ENCODE measurements at places on chromosomes 6 and 20. TPM values are rescaled to one million over a fixed set of nuclear protein-coding genes. Genes with fewer than 3 reads are reported as not detected.

Gene SLC35D3
- not detected for total RNA-seq

Gene C20orf144
- total RNA-seq: not detected

Gene SLC22A23
- total RNA-seq: 1.5 TPM

Gene TSBP1
- not detected for total RNA-seq

Gene ULBP3
- total RNA-seq: 27.3 TPM

Gene ZHX3
- 5.4 TPM for total RNA-seq

Gene SMLR1
- total RNA-seq: not detected

Gene EPB41L1
- 8.5 TPM for total RNA-seq

Gene SUMO4
- not detected for total RNA-seq

Gene POU5F1
- 5.6 TPM for total RNA-seq

Gene FERMT1
- 5.7 TPM for total RNA-seq

Gene RRP36
- total RNA-seq: 188 TPM

Gene RNF182
- 8.7 TPM for total RNA-seq

Gene COL11A2
- 5.5 TPM for total RNA-seq

Gene C6orf163
- 0.63 TPM for total RNA-seq

Gene OR10C1
- total RNA-seq: not detected

Gene HLA-DQB2
- not detected for total RNA-seq

DNA sequence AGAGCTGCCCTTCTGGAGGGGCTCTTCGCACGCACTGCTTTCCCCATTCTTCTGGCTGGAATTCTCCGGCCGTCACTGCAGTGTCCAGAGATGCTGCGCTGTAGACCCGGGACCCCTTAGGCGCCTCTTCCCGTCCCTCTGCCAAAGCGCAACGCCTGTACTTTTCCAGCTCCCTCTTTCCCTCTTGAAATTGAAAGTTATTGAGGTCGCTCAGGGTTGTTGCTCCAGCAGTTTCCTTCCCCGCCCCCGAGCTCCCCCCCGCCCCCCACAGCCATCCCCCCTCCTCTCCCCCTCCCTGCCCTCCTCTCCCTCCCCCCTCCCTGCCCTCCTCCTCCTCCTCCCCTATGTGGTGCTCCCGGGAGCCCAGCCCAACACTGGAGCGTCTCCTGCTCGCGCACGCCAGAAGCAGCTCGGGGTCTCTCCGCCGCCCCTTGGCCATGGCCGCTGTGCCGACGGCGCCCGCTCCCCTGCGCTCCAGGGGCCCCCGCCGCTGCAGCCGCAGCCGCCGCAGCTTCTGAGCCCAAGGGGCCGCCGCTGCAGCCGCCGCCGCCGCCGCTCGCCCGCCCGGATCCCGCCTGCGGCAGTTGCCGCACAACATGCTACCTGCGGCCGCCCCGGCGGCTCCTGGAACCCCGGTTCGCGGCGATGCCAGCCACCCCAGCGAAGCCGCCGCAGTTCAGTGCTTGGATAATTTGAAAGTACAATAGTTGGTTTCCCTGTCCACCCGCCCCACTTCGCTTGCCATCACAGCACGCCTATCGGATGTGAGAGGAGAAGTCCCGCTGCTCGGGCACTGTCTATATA, at the start of gene RSPO3:
RSPO3 (plus strand) TSS at position 374 of the 804 bp plus-strand sequence. CDS start 522 bp downstream, outside the sequence.
- peak; percentile 44 for DNase-seq

DNA sequence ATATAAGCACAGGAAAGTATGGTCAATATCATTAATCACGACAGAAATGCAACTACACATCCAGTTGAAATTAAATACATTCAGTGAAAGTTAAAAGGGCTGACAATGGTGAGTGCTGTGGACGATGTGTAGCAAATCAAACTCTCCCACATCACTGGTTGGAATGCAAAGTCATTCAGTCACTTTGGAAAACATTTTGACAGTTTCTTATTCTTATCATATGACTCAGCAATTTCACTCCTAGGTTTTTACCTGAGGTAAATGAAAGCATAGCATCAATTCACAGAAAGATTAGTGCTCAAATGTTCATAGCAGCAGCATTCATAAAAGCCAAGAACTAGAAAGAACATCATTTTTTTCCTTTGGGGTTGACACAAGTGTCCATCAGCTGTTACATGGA, 28.6 kb upstream of the SAMD5 start:
- no peak for DNase-seq

GRCh38 chr6:168884646-168885086, 369.0 kb downstream of the THBS2 start:
- peak; percentile 49 for DNase-seq

DNA sequence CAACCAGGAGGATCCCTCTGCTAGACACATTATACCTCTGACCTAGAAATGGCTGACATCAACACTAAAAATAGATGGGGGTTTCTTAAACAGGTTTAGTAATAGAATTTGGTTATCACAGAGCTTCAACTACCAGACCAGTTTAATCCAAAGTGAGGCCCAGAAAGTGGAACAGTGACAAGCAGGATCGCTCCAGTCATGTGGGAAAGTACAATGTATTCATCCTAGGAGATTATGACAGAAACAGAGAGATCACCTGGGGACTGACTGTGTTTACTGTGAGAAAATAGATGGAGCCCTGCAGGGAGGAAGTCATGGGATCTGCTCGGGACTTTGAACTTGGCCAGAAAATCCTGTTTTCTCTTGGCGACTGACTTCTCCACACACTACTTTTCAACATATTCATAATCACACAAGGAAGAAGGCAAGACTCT, 238.7 kb upstream of the SOX4 start:
- DNase-seq: no peak

GRCh38 chr6:154537511-154538325, 27.2 kb upstream of the CNKSR3 start:
- DNase-seq: no peak

DNA sequence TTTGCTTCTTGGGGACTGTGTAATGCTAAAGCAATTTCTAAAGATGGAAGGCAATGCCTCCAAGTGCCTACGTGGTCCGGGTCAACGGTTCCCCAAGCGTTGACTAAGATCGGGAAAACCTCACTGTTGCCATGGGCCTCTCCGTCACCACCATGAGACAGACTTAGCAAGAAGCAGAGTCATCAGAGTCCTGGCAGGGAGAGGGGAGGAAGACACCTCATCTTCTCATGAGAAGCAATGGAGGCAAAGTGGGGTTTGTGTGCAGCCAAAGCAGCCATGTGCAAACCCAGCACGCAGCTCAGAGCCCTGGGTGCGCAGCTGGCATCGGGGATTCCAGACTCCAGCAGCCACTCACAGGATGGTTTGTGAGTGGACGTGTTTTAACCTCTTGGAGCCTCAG, 111.4 kb downstream of the SYNDIG1 start:
- DNase-seq: no peak

GRCh38 chr6:162854734-162855191, 127.0 kb downstream of the PACRG start:
- no peak for DNase-seq

GRCh38 chr6:20680697-20681165, 146.5 kb downstream of the CDKAL1 start:
- DNase-seq: no peak

- DNase-seq: peak; percentile 78
These were observed 79.0 kb downstream of the PSMG4 start for GRCh38 chr6:3337521-3338350.

DNA sequence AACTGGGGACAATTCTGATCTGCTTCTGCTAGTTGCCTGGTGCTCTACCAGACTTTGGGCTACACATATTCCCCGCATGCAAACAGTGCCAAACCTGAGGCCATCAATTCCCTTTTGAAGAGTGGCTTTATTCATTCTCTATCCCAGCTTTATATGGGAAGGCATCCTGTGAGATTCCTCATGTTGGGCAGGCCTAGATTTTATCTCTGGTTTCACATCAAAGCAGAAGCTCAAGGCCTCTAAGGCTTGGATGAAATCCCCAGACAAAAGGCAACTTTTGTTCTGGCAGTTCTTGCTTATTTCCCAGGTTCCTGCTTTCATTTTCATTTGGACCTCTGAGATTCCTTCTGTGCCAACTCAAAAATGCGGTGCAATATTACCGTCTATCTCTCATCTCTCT, 648.8 kb downstream of the QKI start:
- DNase-seq: no peak

DNA sequence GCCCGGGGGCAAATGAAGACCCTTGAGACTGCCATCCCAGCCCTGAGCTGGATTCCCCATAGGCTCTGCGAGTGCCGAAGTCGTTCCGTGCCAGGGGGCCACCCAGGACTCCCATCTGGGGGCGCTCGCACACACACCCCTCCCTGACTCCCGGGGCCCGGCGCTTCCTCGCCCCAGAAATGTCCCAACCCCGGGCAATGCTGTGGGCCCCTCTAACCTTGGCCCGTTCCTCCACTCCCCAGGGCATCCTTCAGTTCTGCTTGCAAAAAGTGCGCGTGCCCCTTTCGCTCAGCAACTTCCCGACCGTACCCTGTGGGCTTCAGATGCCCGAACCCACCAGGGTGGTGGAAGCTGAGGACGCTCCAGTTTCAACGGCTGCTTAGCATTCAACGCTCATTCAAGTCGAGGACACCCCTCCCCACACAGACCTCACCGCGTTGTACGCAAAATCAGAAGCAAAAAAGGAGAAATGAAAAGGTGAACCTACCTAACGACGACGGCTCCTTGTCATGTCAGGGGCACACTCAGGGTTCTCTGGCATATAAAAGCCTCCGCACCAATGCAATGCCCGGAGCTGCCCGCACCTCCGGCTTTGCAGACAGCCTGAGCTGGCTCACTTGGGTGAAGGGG, 25.3 kb downstream of the RIPOR2 start:
- peak; percentile 15 for DNase-seq

- DNase-seq: no peak
These were observed 8.4 kb downstream of the PAX1 start for GRCh38 chr20:21713901-21714296.

GRCh38 chr6:93447874-93448273, 28.5 kb upstream of the EPHA7 start:
- no peak for DNase-seq

DNA sequence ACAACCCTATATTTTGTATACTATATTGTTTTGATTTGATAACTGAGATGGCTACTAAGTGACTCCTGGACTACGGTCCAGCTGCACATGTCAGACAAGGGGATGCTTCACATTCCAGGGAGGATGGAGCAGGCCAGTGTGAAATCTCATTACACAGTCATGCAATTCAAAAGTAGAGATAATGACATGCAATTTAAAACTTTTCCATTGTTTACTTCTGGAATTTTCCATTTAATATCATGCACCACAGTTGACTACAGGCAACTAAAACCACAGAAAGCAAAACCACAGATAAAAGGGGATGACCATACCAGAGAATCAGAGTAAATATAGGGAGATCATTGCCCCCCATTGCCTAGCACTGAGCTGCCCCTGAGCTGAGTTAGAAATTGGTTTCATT, 366.4 kb downstream of the BTBD9 start:
- no peak for DNase-seq

- DNase-seq: no peak
These were observed 49.1 kb upstream of the TPD52L1 start for GRCh38 chr6:125104425-125104824.

GRCh38 chr20:63900413-63900812, 5.5 kb downstream of the DNAJC5 start:
- DNase-seq: no peak

- no peak for DNase-seq
These were observed 43.5 kb downstream of the HFE start for GRCh38 chr6:26130581-26131249.

DNA sequence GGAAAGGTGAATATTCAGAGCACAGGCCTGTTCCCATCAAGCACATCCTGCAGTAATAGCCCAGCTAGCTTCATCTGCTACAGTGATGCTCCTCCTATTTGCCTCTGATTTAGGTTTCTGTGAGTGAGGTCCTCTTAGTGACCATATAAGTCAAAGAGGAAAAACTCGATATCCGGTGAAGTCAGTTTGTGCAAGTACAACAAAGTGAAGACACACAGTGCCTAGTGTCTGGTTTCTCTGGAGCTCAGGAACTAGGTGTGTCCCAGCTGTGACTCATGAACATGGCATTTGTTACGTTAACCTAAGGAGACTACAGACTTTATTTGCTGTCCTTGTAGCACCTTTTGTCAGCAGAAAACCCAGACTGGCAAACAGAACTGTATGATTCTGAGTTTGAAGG, 33.9 kb downstream of the EDN1 start:
- peak; percentile 92 for DNase-seq

DNA sequence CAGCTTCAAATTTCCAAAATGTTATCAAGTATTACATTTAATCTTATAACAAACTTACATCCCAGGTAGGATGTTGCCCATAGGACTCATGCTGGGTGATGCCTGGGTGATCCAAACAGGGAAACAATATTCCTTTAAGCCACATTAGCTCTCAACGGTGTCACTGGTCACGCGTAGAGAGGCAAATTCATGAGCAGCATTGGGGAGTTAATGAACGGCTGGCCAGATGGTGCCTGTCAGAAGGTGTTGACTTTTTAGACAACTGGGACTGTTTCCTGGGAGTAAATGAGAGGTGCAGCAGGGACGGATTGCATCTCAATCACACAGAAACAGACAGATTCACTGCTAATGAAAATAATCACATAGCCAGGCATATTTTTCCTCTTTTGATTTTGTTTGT, 83.3 kb upstream of the ID4 start:
- DNase-seq: no peak

GRCh38 chr6:90547991-90548390, 38.9 kb downstream of the MAP3K7 start:
- no peak for DNase-seq

- DNase-seq: no peak
These were observed 593.0 kb upstream of the CITED2 start for GRCh38 chr6:139967497-139967896.

- peak; percentile 18 for DNase-seq
These were observed 474.4 kb upstream of the RNF217 start for GRCh38 chr6:124487623-124488431.

DNA sequence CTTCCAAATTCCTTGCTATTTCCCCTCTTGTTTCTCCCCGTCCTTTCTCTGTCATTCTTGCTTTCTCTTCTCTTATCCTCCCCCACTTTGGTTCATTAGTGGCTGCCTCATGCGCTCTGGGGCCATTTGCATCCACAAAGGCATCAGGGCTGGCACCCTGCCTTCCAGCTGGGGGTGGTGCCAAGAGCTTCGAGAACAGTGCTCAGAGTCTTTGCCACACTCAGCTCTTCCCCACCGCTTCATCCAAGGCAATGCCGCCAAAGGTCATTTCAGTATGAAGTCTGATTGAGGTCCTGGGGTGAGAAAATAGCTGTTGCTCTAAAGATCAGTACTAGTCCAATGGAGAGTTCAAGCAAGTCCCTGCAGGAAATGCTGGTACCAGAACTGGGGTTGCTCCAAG, 22.7 kb downstream of the OLIG3 start:
- no peak for DNase-seq

DNA sequence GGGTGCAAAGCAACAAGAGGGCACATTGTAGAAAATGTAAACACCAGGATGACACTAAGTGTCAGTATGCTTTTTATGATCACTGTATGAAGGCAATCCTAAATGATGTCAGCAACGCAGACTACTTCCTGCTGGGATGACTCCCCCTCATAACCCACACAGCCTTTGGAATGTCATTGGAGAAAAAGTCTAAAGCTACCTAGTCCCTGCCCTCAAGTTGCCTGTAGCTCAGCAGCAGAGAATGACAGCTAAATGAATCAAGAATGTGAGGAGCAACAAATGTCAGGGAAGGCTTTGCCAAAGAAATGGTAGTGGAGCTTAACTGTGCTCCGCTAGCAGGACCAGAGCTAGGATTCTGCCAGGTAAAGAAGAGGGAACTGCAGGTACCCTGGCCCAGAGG, 555.6 kb downstream of the CD83 start:
- peak; percentile 44 for DNase-seq

All from Daoy (cell line).